ENCODE measurements at places on chromosomes 12 and 14.

GRCh38 chr14:26444822-26445221, 153.0 kb downstream of the NOVA1 start:
- DNase-seq: no peak

- no peak for DNase-seq
Observed at GRCh38 chr12:3998397-3998796, 125.2 kb upstream of the PARP11 start.

- DNase-seq: no peak
Observed at GRCh38 chr12:42482041-42482747, 107.4 kb downstream of the PRICKLE1 start.

GRCh38 chr14:71652368-71652767, 279.9 kb upstream of the RGS6 start:
- DNase-seq: no peak

GRCh38 chr12:31629756-31630732, 29.4 kb upstream of the ETFBKMT start:
- DNase-seq: no peak

DNA sequence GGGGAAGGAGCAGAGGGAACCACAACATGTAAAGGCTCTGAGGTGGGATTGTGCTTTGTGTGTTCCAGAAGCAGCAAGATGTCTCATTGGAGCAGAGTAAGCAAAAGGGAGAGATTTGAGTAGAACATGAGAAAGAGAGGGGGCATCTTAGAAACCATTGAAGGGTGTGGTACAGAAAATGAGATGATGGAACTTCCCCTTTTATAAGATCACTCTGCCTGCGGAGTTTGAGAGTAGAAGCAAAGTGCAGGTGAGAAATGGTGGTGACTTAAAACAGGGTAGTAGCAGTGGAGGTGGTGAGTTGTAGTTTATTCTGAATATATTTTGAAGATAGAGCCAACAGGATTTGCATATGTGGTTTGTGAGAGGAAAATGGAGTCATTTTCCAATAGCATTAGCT, 56.0 kb downstream of the FBXO34 start:
- peak; percentile 54 for DNase-seq

DNA sequence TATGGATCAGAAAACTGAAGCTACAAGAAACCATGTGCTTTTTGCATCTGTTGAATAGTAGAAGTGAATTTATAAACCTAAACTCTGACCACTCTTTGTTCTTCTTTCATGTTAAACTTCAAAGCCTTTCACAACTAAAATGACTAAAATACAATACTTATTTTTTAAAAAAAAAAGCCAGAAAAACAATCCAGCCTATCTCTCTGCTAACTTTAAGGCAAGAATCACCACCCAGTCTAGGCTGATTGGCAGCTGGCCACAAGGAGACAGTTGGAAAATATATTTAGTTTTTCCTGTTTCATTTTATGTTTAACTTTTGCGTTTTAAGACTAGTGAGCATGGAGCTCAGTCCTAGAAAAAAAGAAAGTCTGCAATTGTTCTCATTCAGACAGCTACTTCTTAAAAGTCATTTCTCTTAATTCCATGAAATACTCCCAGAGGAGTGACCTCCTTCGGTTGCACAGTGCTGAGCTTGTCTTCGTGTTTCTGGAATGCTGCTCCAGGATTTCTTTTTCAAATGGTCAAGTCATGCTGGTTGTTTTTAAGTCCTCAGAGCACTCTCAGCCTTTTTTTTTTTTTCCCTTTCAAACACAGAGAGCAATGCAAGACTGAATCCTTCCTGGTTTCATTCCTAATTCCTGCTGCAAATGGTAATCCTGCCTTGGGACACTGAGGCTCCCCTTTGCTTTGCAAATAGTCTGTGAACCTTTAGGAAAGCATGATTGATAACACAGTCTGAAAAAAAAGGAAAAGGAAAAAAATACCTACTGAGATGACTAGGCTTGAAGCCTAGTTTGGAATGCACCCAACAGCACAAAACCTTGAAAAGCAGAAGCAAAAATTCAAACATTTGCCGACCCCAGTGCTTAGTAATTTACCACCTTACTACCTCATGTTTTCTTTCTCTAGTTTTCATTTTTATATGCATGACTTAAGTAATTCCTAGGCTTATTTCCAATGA, 233.3 kb upstream of the DAAM1 start:
- no peak for DNase-seq

- no peak for DNase-seq
Observed at GRCh38 chr12:185576-185955, 28.4 kb downstream of the SLC6A12 start.

DNA sequence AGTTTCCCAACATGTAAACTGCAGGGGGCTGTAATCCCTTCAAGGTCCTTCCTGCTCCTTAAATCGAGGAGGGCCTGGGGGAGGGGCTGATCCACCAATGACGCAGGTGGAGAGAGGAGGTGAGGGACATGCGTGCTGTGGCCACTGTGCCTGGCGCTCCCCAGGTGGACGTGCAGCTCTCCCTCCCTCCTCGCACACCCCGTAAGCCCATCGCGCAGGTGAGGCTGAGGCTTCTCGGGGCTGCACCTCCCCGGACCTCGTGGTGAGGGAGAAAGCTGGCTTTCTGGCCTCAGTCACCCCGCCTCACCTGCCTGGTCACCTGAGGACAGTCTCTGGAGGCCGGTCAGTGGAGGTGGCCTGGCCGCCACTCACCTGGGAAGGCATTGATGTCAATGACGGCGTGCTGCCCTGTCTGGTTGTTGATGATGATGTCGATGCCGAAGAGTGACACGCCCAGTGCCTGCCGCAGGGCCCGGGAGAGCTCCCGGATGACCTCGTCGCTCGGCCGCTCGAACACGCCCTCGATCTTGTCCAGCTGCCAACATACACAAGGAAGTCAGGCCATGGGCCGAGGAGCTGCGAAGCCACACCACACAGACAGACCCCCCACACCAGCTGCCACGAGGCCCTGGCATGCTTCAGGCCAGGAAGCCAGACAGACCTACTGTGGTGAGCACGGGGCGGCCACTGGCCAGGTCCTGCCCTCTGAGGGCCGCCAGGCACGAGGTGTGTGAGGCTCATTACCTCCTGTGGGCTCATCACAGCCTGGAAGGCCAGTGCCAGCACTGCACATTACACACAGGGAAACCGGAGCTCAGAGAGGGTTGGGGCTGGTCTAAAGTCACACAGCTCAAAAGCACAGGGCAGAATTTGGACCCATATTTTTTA, 23.3 kb downstream of the CHGA start:
- no peak for DNase-seq

DNA sequence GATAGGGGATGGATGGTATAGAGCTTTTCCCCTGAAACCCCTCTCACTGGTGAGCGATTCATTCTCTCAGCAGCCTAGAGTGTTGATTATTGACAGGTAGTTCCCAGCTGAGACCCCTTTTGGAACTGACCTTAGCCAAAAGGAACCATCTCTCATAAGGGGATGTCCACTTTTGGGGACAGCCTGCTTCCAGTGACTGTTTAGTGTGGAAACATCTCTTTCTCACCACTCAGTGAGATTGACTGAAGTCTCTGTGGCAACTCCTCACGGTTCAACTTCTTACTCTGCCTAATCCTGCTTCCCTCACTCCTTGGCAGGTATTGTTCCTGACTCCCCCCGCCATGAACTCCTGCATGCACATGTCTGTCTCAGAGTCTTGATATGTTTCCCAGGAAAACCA, 529.2 kb upstream of the ATP2B1 start:
- no peak for DNase-seq

- no peak for DNase-seq
Observed at GRCh38 chr12:8157484-8158198, 826 bp downstream of the ZNF705A start.

- DNase-seq: no peak
Observed at GRCh38 chr12:28742791-28743190, 406.3 kb upstream of the FAR2 start.

DNA sequence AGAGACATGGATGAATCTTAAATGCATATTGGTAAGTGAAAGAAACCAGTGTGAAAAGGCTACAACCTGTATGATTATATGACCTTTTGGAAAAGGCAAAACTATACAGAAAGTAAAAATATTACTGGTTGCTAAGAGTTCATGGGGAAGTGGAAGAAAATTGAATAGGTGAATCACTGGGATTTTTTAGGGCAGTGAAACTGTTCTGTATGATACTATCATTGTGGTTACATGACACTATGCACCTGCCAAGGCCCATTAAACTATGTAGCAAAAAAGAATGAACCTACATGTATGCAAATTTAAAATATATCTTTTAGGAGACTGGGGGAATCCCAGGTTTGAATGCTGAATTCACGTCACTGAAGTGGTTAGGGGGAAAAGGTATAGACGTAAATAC, 12.6 kb upstream of the OR8S1 start:
- peak; percentile 40 for DNase-seq

- no peak for DNase-seq
Observed at GRCh38 chr14:68036202-68036601, 216.6 kb downstream of the RAD51B start.

DNA sequence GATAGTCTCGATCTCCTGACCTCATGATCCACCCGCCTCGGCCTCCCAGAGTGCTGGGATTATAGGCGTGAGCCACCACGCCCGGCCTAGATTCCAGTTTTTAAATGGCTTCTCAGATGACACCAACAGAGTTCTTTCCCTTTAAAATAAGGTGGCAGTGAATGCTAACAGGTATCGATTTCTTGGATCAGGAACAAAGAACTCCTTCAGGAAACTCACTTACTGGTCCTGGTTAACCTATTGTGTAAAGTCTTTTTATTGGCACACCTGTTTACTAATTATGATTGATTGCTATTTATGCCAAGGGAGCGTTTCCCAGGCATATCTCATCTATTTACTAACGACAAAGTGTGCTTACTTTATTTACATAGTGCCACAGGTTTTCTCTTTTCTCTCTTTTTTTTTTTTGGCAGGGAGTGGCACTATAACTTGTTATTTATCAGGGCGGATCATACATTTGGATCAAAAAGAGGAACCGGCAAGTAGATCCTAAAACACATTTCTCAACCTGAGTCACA, 89.7 kb downstream of the GLT1D1 start:
- DNase-seq: no peak

DNA sequence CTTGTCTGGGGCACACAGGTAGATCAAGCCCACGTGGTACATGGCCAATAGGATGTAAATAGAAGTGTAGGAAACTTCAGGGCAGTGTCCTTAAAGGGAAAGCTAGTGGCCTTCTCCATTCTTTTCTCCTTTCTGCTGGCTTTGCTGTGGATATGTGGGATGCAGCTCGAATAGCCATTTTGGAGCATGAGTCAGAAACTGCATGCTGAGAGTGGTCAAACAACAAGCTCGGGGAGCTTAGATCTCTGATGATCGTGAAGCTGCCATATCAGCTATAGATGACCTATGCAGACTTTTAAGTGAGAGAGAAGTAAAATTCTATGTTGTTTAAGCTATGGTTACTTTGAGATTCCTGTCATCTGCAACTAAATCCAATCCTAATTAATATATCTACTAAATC, 241.3 kb upstream of the DAAM1 start:
- no peak for DNase-seq

GRCh38 chr12:82708061-82708879, 21.6 kb downstream of the TMTC2 start:
- no peak for DNase-seq

GRCh38 chr12:63869656-63870055, 25.2 kb downstream of the SRGAP1 start:
- no peak for DNase-seq

DNA sequence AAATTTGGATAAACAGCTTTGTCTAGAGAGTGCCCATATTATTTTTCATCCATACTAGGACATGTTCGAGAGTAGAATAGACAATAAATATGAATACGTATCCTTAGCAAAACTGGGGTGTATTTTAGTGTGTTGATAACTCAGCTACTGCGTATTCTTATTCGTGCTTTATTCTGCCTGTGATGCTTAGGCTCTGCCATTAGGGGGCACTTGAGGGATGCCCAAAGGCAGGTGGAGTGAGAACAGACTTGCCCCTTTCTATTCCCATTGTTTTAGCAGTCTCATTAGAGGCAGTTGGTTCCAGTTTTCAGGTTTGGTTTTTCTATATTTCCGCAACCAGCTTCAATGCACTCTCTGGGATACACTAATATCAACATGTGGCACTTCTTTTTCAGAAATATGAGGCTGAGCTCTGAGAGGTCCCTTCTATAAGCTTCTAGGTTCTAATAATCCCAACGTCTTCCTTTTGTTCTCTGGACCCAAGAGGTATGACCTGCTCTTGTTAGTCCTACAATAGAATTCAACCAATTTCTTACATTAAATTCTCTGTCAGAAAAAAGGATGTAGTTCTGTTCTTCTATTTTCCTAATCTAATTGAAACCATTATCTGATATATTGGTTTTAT, 985.7 kb upstream of the FBXO33 start:
- peak; percentile 17 for DNase-seq

DNA sequence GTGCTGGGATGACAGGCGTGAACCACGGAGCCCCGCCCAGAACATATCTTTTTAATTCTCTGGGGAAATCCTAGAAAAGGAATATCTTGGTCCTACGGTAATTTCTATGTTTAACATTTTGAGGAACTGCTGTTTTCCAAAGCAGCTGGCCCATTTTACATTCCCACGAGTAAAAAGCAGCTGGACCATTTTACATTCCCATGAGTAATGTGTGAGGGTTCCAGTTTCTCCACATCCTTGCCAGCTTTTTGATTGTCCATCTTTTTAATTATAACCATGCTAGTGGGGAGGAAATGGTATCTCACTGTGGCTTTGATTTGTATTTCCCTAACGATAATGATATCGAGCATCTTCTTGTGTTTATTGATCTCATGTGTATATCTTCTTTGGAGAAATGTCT, 4.4 kb upstream of the P2RX4 start:
- no peak for DNase-seq

GRCh38 chr12:115767916-115768315, 509.6 kb downstream of the MED13L start:
- DNase-seq: no peak

DNA sequence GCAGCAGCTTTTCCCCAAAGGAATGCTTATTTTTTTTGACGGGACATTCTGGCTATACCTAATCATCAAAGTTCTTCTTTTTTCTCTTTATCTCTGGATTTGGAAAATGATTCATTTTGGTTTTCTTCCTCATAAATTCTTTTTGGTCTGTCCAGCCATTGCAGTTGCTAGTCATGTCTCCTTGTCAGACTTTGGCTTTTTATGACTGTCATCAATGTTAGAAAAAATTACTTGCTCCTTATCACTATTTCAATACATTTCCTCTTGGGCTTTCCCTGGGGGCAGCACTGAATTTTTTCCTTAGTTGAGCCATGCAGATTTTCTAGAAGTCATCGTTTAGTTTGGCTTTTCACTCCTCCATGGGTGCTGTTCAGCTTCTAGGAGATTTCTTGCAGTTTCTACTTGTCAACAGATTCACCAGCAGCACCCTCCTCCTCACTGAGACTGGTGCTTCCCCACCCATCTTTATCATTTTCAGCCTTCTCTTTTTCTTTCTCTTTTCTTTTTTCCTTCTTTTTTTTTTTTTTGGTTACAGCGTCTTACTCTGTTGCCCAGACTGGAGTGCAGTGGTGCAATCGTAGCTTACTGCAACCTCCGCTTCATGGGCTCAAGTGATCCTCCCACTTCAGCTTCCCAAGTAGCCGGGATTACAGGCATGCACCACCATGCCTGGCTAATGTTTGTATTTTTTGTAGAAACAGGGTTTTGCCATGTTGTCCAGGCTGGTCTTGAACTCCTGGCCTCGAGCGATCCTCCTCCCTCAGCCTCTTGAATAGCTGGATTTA, 5.2 kb downstream of the ADIPOR2 start:
- DNase-seq: no peak

GRCh38 chr12:117853600-117853999, 115.2 kb downstream of the KSR2 start:
- DNase-seq: no peak
